ENCODE measurements at places on chromosomes 7 and 10.

DNA sequence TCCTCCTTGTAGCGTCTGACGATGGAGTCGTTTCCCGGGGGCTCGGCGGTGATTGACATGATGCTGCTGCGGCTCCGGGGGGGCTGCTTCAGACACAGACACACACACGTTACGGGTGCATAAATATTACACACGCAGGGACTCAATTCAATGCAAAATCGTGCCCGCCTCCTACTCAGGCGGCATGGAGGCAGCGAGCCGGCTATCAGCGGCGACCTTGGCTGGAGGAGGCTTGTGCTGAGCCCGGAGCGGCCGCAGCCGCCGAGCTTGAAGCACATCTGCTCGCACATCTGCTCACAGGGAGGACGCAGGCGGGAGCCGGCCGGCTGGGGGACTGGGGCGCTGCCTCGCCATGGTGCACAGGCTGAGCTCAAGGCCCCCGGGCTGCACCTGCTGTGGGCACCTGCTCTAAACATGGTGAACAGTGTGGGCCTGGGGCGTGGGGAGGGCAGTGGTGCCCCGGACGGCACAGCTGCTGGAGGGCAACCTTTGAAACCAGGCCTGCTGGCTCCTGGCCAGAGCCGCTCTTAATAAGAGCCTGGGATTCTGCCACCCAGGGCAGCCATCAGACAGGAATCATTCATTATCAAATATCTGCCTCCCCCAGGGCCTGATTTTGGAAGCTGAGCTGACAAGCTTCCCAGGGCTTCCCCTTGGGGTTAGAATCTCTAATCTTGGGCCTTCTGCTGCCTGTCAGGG lies 84.7 kb upstream of the GNA12 start:
- DNase-seq, result no peak

DNA sequence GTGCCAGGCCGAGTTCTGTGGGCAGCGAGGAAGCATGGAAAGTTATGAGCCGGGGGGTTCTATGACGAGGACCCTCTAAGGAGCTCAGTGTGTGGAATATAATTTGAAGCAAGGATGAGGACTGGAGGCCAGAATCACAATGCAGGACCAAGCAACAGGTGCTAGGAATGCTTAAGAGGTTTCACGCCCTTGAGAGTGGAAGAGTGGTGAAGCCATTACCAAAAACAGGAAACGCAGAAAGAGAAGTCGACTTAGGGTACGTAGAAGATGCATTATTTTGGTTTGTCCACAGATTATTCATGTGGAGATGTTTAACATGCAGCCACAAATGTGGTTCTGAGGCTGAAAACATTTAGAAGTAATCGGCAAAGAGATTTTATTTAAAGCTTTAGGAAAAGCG lies 78.7 kb downstream of the PIP4K2A start:
- DNase-seq, result no peak

DNA sequence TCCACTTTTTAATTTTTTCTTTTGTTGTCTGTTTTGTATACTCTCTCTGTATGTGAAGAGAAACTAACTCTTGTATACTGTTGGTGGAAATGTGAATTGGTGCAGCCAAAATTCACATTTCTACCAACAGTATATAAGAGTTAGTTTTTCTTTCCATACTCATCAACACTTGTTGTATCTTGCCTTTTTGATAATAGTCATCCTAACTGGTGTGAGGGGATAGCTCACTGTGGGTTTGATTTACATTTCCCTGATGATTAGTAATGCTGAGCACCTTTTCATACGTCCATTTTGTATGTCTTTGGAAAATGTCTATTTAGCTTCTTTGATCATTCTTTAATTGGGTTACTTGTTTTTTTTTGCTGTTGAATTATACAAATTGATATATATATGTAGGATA lies 375.5 kb upstream of the IGFBP3 start:
- DNase-seq, result no peak

DNA sequence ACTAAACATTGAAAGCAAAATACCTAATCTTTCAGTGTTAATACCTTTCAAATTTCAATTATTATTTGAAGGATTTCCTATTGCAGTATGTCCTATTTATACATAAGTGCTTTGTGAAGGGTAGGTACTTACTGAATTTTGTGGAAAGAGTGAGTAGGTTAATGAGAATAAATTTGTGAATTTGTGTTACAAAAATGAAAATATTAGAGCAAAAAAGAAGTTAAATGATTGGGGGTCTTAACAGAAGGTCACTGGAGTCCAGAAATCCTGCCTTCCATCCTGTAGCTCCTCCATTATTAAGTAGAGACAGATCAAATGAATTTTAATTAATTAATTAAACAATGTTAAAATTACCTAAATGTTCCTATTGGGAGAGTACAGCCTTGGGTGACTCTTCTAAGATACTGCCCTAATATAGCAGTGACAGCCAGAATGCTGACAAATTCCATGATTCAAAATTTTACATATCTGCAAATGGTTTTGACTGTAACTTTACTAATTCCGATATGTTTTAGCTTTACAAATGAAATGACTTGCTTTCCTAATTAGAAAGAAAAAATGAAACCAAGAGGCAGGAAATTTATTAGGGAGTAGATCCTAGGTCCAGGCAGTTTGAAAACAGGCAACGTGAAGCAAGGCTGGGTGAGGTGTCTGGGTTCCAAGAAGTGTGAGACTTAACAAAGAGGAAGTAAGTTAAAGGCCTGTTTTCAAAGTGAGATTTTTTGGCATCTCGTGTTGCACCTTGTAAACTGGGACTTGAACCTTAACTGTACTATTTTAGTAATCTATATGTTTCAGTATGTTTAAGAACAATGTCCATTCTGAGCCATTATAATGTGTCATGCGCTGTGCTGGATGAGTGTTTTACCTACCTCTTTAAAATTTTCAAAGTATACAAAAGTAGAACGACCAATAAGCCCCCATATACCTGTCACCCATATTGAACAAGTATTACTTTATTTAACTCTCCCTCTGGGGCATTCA lies 1.5 kb downstream of the PIK3CG start:
- DNase-seq, result no peak

DNA sequence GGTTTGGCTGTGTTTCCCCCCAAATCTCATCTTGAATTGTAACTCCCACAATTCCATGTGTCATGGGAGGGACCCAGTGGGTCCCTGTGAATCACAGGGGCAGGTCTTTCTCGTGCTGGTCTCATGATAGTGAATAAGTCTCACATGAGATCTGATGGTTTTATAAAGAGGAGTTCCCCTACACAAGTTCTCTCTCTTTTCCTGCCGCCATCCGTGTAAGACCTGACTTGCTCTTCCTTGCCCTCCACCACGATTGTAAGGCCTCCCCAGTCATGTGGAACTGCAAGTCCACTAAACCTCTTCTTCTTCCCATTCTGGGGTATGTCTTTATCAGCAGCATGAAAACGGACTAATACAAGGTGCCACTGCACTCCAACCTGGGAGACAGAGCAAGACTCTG lies 329.2 kb downstream of the TNS3 start:
- DNase-seq, result no peak

- no peak for DNase-seq
Measured at GRCh38 chr7:99010281-99010680, 131.9 kb downstream of the TRRAP start.

DNA sequence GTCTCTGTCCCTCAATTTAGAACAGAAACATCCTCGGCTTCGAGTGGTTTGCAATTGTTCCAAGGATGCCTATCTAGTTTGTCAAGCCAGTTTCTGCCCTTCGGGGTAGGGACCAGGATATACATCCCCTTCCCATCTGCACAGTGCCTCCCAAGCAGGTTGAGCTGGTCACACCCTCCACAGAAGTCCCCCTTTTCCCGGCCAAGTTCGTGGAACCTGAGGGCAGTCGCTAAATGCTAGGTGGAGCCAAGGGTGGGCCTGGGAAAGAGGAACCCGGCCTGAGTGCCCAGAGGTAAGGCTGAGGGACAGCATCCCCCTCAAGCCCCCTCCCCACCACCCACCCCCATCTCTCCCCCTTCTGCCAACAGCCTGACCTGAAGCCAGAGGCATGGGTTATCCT lies 62.4 kb upstream of the NANOS1 start:
- no peak for DNase-seq

DNA sequence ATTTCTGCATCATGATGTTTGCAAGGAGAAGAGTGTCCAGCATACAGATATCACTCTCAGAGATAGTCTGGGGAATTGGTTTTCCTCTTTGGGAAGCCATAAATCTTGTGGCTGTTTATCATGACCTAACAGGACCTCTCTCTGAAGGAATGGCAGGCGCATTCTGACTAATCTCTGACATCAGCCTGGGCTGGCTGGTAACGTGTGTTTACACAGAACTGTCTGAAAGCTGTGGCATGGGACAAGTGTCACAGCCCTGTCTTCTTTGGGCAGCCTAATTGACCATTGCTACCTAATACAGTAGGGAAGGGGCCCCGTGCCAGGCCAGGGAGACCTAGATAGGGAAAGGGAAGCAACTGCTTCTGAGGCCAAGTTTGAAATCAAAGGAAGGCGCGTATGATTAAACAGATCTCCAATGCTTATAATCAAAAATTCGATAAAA lies 73.9 kb upstream of the CABCOCO1 start:
- DNase-seq, result no peak

- DNase-seq, result no peak
Measured at GRCh38 chr7:151062399-151063211, 3.2 kb downstream of the SLC4A2 start.
